ENCODE measurements at places on chromosomes 13 and 19.
A peak's percentile ranks its signal among the peaks of the same experiment; 100 is the strongest.

DNA sequence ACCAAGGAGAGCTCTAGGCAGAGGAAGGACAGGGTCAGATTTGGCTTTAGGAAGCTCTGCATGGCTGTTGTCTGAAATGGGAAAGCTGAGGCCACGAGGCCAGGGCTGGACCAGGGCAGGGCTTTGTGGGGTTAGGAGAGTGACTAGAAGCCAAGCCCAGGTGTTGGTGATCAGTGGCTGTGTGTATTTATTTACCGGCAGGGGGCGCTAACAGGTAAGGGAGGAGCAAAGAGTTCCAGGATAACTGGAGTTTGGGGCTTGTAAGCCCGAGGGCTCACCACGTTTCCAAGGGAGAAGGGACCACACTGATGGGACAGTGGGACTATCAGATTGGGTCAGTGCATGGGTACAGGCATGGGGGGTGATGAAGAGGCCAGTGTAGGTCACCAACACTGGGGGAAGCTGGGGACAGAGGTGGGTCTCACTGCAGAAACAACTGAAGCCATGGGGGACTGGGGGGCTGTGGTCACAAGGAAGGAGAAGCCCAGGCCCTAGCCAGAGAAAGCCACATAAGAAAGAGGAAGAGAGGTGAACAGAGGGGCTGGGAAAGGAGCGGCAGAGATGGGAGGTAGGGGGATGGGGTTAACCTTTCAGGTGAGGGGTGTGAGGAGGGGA is 3.9 kb downstream of the TMEM147 start:
- peak; percentile 50 for DNase-seq

DNA sequence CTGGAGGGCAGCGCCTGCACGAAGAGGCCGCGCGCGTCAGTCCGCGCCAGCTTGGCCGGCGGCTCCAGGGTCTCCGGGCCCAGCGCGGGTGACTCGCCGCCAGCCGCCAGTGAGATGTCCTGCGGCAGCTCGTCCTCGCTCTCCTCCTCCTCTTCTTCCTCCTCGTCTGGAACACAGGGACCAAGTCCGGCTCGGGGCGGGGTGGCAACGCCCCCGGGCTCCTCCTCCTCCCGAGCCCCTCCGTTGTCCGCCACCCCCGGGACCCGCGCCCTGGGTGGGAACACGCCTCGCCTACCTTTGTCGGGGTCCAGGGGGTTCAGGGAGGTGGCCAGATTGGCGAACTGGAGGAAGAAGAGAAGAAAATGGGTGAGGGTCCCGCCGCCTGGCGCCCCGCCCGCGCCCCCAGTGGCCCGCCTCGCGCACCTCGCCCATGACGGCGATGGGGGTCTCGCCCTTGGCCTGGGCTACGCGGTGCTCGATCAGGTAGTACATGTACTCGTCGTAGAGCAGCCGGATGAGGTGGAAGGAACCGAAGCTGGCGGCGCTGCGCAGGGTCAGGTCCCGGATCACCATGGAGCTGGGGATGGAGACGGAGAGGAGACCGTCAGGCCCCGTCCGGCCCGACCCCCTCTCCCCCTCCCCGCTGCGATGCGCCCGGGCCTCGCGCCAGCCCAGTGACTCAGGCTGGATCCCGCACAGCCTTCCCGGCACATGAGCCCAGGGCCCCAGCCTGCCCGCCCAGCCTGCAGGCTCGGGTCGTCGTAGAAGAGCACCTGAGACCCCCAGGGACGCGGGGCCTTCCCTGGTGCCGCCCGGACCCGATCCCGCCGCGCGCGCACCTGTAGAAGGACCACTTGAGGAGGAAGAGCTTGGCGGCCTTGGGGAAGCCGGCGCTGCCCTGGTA is 10.6 kb downstream of the DCAF15 start:
- no peak for DNase-seq

- DNase-seq = no peak
These were observed 150.9 kb downstream of the RGCC start for GRCh38 chr13:41608111-41608838.

DNA sequence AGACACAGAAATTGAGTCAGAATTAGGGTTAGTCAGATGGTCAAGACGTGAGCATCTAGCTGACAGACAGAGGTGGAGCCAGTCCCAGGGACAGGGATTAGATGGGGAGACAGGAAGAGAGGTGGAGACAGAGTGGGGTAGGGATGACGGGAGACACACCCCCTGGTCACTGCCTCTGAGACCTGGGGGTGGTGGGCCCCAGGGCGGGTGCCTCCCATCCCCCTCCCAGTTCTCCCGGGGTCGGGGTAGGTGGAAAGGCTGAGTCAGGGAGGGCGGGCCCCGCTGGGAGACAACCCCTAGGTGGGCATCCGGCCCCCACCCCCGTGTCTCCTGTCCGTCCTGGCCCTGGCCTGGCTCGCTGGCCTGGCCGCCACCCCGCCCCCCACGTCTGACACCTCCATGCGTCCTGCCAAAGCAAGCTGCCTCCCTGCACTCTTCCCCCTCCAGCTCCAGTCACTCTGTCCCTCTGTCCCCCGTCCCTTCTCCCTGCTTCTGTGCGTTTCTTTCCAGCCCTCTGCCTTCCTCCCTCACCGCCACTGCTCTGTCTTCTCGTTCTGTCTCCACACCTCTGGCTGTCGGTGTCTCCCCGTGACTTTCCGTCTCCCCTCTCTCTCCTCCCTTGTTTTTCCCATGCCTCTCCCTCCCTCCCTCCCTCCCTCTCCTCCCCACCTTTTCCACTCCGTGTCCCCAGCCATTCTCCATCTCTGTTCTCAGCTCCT is 15.1 kb downstream of the CCDC97 start:
- DNase-seq = no peak

DNA sequence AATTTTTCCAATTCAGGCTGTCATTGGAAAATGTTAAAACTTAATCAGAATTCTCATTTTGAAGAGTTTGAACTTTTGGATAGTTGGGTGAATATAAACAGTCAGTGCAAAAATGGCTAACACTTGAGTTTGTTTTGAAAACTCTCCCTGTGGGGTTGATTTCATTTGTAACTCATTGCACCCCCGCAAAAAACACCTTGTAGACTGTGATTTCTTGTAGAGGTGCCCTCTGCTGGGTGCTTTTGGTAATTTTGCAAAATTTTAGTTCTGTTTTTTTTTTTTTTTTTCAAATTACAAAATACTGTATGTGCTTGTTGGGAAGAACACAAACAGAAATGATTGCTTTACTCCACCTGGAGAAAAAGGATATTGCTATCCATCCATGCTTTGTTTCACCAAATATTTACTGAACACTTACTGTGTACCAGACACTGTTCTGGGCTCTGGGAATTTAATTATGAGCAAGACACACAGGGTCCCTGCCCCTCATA is 28.2 kb upstream of the GPI start:
- DNase-seq = peak; percentile 32
